ENCODE measurements at places on chromosomes 2 and 18.

- DNase-seq: no peak
Measured at GRCh38 chr2:24541621-24542020, 50.6 kb downstream of the NCOA1 start.

DNA sequence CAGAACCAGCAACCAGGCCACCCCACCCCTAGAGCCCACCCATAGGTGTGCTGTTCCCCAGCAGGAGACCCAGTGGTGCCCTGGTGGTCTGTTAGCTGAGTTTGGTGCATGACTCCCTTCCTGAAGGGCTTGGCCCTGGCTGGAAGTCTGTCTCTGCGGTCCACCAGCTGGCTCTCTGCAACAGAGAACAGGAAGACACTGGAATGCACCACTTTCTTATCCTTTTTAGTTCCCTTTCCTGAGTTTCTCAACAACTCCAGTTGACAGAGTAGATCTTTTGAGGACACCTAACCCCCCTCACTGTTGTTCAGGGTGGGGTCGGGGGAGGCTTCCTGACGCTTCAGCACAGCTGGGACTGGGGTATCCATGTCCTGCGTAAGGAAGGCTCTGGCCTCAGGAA lies 11.9 kb upstream of the RPL37A start:
- DNase-seq: no peak

DNA sequence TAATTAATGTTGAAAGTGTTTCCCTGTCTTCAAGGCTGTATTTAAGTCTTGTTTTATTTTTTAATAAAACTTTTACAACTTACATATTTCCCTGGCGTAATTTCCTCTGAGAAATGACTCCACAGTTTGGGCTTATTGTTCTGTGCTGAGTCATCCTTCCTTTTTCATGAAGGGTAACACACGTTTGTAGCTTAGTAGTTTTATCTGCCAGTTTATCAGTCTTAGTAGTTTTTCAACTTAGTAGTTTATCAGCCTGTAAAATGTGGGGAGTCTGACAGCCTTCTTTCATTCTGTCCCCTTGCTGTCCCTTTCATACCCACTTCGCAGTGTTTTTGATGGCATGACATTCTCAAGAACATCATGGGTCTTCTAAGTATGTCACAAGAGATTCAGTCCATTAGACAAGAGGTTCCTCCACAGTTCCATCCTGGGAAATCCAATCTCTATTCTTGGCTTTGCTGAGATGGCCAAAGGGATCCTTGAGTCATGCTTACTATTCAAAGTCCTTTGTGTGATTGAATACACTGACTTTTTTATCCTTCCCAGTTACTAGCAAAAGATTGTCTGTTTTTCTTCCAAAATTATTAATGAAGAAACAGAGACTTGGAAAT lies 60.0 kb upstream of the SGPP2 start:
- DNase-seq: no peak

GRCh38 chr2:69578198-69578540 lies 65.4 kb downstream of the AAK1 start:
- DNase-seq: no peak

DNA sequence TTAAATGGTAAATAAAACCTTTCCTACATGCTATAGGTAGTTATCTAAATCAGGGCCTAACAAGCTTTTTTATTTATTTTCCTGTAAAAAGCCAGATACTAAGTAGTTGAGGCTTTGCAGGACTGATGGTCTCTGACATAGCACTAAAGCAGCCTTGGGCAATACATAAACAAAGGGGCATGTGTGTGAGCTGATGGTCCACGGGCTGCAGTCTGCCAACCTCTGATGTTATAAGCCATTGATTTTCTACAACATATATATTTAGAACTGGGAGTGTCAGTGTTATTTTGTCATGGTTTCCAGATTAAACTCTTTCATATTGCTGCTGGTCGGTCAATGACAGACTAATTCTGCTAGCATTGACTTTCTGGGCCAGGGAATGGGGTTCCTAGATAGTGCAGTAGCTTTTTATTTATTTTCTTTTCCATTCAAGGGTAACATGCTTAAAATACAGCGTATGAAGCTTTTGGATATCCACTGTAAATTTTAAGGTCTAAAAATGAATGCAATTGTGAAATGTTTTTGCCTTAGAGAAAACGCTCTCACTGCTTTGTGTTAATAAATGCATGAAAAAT lies 134.0 kb downstream of the NEDD4L start:
- DNase-seq: no peak

DNA sequence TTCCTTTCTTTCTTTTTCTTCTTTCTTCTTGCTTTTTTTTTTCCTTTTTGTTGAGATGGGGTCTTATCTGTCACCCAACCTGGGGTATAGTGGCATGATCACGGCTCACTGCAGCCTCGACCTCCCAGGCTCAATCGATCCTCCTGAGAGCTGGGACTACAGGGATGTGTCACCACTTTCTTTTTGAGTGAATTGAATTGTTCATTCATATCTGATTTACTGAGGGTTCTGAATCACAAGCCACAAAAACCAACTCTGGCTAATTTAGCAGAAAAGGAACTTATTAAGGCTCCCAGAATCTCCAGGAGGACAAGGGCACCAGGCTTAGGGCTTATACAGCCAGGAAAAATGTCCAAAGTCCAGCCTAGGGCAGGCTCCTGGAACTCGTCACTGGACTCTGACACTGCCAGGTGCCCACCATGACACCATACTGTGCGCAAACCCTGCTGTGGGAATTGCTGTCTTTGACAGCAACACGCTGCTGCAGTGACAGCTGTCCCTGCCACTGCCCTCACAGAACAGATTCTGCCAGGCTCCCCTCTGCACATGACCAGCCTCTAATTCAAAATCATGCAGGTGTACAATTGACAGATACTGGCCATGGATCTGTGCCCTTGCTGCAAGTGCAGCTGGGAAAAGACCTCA lies 42.9 kb upstream of the EML6 start:
- DNase-seq: no peak

DNA sequence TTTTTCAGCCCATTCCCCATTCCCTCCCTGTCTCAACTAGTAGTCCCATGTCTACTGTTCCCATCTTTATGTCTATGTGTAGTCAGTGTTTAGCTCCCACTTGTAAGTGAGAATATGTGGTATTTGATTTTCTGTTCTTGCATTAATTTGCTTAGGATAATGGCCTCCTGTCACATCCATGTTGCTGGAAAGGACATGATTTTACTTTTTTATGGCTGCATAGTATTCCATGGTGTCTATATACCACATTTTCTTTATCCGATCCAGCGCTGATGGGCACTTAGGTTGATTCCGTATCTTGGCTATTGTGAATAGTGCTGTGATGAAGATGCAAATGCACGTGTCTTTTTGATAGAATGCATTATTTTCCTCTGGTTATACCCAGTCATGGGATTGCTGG lies 21.7 kb upstream of the ITGA6 start:
- DNase-seq: no peak

- peak; percentile 38 for DNase-seq
Measured at GRCh38 chr2:224982910-224983711, 59.2 kb downstream of the DOCK10 start.

DNA sequence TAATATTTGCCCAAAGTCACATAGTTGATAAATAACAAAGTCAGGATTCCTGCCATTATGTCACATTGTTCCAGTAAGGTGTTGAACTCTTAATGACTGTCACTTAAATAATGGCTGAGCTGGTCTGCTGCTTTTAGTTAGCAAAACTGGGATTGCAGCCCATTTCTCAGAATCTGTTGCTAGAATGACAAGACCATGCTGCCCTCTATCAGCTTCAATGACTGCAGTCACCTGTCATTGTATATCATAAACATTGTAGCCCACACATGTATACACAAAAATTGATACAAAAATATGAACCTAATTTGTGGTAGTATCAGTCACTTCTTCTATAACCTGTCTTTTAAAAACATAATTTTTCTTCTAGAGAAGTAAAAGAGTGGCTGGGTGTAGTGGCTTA lies 121.1 kb downstream of the FAM161A start:
- DNase-seq: no peak

GRCh38 chr18:9643549-9643948 lies 29.2 kb upstream of the PPP4R1 start:
- peak; percentile 58 for DNase-seq

DNA sequence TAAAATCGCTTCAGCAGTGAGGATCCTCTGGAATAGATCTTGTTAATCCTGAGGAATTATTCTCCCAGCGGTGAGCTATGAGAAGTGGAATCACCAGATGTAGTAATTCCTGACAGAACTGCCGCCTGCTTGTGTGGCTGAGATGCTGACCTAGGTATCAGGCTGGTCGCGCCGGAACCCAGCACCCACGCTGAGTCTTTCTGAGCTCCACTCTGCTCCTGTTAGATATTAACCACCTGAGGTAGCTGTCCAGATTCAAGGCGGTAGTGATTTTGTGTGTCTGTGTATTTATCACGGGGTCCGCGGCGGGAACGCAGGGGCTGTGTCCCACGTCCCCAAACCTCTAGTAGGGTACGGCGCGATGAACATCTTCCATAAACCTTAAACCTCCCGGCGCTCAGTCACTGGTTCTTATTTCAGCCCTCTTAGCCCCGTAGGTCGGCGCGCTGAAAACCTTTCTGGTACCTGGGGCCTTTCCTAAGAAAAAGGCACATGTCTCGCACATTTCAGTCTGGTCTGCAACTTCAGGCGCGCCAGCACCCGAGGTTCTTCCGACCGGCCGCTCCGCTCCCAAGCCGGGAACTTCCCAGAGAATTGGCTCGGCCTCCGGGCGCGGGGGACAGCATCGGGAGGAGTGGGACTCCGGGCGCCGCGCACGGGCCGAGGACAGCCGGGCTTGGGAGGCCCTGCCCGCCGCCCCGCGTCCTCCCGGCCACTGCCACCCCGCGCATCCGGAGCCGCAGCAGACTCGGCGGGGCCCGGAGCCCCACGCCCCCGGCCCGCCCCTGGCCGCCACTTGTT lies 542 bp upstream of the CNNM3 start:
- DNase-seq: no peak

DNA sequence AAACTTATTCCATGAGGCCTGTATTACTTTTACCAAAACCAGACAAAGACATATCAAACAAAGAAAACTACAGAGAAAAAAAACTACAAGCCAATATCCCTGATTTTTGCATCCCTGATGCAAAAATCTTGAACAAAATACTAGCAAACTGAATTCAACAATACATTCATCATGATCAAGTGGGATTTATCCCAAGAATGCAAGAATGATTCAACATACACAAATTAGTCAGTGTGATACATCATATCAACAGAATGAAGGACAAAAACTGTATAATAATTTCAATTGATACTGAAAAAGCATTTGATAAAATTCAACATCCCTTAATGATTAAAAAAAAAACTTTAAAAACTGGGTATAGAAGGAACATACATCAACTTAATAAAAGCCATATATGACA lies 106.8 kb downstream of the SLC39A10 start:
- no peak for DNase-seq

DNA sequence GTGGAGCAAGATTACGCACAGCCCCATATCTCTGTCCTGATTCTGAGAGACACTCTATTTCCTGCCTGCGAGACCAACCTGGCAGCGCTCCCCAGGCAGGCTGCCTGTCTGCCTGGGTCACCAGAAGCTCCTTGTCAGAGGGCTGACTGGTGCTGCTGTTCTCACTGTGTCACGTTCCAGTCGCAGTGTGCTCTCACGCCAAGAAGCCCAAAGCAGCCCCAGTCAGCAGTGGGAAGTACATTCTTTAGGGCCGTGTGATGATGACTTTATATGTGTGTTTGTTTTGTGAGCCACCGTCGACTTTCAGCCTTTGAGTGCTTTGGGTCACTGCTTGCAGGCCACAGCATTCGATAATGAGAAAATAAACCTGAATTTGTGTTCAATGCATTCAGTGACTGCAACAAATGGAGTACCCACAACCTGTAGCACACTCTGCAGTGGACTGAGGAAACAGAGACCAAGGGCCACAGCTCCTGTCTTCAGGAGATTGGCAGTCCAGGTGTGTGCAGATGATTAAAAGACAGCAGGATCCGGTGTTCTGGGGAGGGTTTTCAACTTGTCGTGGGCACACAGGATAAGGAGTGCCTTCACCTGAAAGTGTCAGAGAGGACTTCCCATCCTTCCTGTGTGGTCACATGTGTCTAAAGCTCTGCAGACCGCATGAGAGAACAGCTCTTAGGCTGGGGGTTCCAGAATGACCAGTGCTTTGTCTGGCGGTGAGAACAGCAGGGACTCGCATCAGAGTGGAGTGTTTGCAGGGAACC lies 4.8 kb downstream of the TNFRSF11A start:
- DNase-seq: no peak

- no peak for DNase-seq
Measured at GRCh38 chr2:120486441-120486840, 140.5 kb downstream of the INHBB start.

DNA sequence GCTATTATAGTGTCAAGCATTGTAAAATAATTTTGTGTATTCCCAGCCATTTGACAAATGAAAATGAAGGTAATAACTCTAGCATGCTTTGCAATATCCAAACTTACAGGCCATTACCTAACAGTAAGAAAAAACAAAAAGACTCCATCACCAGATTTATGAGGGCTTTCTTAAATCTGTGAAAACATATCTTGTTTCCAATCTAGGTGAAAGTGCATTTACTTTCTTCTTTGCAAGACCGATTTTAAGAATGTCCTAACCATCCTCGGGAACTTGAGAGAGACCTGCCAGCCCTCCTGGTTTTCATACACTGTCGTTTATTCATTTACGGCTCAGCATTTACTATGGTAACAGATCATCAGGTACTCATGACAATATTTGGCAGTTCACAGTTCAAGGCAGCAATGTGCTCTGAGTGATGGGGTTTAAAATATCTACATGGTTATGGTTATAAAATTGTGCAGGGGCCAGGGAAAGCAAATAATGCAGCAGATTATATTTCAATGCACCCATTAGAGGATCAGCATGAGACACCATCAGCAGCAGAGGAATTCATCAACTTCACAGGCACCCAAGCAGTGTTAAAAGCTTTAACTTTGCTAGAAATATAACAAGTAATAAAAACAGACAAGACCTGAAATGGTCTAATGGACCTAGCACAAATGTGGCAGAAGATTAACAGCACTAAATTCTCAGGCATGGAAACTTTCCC lies 34.4 kb upstream of the PARD3B start:
- no peak for DNase-seq

DNA sequence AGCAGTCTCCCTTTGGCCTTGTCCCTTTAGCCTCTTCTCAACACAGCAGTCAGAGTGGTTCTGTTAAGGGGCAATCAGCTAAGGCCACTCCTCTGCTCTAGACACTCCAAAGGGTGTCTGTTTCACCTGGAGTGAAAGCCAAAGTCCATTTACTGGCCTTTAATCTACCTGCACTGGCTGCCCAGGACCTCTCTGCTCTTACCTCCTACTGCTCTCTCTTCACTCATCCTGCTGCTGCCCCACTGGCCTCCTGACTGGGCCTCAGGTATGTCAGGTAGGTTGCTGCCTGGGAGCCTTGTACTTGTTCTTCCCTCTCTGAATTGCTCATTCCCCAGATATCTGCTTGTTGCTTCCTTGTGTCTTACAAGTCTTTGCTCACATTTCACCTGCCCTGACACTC lies 68.2 kb downstream of the PIKFYVE start:
- no peak for DNase-seq

DNA sequence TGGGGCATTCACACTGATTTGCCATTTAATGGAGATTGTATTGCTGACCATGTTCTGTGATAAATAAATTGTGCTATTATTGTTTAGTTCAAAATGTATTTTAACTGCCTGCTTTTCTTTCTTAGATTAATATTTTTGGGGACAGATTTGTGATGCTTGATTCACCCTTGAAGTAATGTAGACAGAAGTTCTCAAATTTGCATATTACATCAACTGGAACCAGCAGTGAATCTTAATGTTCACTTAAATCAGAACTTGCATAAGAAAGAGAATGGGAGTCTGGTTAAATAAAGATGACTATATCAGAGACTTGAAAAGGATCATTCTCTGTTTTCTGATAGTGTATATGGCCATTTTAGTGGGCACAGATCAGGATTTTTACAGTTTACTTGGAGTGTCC lies 1.8 kb downstream of the DNAJC10 start:
- no peak for DNase-seq

- DNase-seq: peak; percentile 18
Measured at GRCh38 chr2:222733846-222734702, 62.6 kb downstream of the MOGAT1 start.
